GM06990 (cell line): ENCODE measurements at places on chromosomes 4 and X.

- no peak for DNase-seq
Observed at GRCh38 chrX:20531667-20532066, 265.0 kb upstream of the RPS6KA3 start.

DNA sequence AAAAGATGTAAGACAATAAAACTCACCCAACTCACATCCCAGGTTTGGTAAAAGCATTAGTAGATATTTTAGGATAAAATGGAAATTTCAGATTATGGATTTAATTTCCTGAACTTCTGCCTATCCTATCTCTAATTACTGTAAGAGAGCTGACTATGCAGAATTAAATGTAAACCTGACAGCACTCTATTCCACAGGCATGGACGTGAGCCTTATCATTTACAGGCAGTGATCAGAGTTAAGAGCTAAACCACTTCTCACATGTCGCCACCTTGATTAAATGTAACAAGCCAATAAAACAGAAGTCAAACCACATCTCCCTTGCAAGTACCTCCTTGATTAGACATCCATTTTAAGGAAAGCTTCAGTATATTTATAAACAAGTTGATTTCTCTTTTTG lies 97.5 kb upstream of the CBR4 start:
- no peak for DNase-seq

GRCh38 chrX:8980756-8981155 lies 53.2 kb downstream of the FAM9B start:
- DNase-seq: no peak

- no peak for DNase-seq
Observed at GRCh38 chr4:118270492-118270891, 82.3 kb downstream of the PRSS12 start.

DNA sequence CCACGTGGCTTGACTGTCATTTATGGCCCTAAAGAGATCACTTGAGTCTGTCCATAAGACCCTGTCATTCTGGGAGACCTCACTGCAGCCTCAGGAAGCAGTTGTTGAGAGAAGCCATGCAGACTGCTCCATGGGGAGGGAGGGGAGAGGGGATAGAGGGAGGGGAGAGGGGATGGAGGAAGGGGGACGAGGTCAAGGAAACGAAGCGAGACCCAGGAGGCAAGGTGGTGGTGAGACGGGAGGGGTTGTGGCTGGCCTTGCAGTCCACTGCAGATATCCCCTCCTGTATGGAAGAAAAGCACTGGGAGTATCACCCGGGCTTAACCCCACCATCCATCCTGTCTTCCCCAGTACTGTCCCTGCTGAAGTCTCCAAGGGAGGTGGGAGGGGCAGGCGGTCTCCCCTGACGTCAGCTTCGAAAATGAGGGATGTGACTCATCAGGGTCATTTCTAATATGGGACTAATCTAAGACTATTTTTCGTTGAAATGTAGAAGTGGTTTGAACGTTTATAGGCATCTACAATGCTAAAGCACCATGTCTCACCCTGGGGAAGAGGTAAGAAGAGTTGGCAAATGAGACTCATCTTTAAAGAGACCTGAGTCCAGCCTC lies 5.6 kb downstream of the TMEM255A start:
- DNase-seq: no peak

GRCh38 chrX:150731795-150732194 lies 38.6 kb downstream of the MTMR1 start:
- no peak for DNase-seq

DNA sequence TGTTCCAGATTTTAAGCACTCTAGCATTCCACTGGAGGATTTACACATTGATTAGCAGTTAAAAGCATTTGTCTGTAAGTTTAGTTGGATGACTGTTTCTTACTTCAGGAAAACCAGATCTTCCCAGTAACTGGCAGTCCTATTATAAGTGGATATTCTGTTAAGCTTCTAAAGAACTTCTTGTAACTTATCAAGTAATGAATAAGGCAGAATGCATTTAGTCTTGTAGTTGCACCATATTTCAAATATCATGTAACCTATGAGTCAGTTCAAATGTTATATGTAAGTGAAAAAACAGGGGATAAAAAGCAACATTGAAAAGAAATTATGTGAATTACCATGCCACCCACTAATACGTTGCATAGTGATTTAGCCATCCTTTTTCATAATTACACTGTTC lies 30.2 kb upstream of the TENM3 start:
- DNase-seq: no peak

DNA sequence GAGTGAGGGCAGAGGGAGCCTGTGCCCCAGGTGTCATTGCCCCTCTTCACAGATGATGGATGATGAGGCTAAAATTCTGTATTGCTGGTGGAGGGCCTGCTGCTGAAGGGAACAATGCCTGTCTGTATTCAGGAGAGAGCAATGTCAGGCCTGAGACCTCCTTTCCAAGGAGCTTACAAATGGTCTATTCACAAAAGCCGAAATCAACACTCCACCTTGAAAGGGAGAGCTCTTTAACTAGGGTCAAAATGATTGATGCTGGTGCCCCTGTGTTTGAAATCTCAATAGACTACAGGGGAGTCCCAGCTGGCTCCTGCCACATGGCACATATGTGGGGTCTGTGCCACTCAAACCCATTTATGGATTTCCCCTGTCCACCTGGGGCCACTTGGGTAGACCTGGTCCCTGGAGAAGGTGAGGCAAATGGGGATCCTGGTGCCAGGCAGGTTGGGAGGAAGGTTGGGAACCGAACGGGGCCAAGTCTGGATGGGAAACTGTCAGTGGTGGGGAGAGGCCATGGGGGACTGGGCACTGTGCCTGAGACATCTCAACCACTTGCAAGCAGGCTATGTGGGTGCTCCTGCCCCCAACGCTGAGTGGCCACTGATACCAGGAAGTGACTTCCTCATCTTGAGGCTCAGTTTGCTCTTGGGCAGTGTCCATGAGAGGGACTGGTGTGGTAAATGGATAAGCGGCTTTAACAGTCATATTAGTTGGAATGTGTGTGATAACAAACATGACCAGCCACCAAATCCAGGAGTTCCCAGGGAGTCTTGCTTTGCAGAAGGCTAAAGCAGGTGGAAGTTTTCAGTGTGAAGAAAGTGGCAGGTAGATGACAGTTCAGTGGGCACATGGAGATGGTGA lies 223.8 kb upstream of the PSAPL1 start:
- DNase-seq: no peak

GRCh38 chr4:119002476-119002875 lies 113.8 kb downstream of the SYNPO2 start:
- no peak for DNase-seq

DNA sequence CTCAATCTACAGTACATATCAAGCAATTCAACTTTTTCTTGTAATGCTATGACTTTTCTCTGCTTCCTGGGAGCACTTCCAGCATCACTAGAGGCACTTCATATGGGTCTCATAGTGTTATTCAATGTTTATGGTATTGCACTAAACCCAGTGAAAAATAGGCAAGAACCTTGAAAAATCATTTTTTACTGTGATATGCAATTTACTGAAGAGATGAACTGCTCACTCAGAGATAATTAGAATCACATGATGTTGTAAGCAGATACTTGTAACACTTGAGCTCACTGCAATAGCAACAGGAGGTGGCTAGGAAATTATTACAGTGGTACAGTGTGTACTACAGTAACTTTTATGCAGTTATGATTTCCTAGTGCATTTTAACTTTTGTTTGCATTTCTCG lies 93.3 kb downstream of the RASGEF1B start:
- DNase-seq: no peak

GRCh38 chrX:123358457-123358856 lies 174.4 kb downstream of the GRIA3 start:
- DNase-seq: no peak

DNA sequence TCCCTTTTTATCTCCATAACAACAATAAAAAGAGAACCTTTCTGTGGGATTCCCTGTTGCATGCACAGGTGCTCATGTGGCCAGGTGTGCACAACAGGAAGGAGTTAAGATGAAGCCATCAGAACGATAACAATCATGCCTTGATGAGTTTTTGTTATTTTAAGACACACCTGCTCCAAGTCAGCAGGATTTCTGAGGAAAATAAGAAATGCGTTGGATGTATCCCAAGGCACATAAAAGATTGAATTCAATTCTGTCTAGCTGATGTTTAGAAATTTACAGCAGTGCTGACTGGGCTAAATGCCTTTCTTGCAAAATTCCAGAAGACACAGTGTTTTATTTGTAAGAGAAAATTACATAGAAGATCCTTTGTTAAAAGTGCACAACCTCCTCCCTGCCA lies 1678.2 kb downstream of the ARAP2 start:
- no peak for DNase-seq

- no peak for DNase-seq
Observed at GRCh38 chr4:41878991-41879491, 56.2 kb upstream of the TMEM33 start.

- no peak for DNase-seq
Observed at GRCh38 chrX:20393944-20394343, 127.2 kb upstream of the RPS6KA3 start.

DNA sequence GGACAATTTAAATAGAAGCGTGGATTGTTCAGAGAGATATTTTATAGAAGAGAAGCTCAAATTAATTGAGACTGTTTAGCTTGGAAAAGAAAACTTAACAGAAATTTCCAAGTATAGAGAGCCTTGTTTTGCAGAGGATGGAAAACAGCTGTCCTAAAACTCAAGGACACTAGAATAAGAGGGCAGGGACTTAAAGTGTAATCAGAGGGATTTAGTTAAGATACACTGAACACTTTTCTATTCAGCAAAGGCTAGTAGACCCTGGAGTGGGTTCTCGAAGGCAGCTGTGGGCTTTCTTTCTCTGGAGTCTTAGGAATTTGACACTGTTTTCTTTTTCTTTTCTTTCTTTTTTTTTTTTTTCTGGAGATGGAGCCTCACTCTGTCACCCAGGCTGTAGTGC lies 92.7 kb upstream of the ARX start:
- no peak for DNase-seq

- no peak for DNase-seq
Observed at GRCh38 chr4:139524062-139524631, 31.9 kb downstream of the SETD7 start.
